ENCODE measurements at places on chromosomes 1 and 21.

GRCh38 chr1:39361446-39361845 lies 130.0 kb upstream of the BMP8A start:
- DNase-seq: no peak

DNA sequence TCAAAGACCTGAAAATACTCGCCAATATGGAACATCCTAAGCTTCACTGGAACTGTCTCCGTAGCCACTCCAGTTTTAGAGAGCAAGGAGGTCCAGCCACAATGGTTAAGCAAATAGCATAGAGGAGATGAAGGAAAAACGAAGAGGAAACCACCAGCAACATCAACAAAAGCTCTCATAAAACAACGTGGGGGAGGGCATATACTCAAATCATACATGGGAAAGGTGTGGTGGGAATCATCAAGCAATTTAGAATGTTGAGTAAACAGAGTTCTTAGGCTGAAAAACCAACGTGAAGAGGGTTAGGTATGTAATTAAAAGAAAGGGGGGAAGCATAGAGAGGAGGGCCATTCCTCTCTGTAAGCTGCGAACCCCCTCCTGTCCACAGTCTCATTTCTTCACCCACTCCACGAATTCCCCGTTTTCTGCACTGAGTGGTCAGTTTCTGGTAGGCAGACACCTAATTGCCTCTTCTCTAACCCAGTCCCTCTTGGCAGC lies 1.0 kb downstream of the TMEM59 start:
- no peak for DNase-seq

DNA sequence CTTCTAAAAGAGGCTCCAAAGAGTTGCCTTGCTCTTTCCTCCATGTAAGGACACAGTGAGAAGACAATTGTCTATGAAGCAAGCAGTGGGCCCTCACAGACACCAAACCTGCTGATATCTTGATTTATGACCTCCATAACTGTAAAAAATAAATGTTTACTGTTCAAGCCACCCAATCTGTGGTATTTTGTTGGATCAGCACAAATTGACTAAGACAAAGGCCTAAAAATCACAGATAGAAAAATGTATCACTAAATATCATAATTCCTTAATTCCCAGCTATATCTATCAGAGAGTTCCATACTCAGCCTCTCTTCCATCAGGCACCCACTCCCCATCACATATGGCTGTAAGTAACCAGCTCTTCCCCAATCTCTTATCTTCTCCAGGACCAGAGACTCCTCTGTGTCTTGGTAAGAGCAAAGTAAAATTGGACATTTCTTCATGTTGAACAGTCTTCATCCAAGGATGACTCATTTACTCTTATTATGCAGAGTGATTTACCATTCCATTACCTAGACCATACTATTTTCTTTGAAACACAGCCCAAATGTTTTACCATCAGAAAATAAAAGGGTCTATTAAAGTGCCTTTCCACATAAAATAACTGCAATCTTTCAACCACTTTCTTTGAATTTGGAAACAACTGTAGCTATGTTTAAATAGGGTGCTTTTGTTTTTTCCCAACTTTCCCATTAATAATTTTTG lies 503.6 kb downstream of the MRPL39 start:
- peak; percentile 72 for DNase-seq

DNA sequence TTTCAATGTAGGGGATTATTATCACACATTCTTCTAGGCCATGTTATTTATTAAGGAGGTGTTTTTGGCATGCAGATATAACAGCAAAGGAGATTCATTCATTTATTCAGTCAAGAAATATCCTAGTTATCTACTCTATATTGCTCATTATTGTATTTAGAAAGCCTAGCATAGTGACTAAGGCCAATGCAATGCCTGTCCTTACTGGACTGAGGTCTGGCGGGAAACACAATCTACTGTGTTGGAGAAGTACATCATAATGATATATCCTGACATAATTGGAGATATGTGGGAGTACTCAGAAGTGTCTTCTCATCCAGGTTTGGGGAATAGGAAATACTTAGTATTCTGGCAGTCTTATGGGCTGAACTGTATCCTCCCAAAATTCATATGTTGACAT lies 421.5 kb upstream of the USP24 start:
- peak; percentile 82 for DNase-seq

- DNase-seq: peak; percentile 54
Measured at GRCh38 chr1:16980473-16981268, at the start of gene MFAP2. Gene MFAP2 (minus strand): TSS chr1:16980620. CDS start chr1:16978273, 2,347 bp downstream.

DNA sequence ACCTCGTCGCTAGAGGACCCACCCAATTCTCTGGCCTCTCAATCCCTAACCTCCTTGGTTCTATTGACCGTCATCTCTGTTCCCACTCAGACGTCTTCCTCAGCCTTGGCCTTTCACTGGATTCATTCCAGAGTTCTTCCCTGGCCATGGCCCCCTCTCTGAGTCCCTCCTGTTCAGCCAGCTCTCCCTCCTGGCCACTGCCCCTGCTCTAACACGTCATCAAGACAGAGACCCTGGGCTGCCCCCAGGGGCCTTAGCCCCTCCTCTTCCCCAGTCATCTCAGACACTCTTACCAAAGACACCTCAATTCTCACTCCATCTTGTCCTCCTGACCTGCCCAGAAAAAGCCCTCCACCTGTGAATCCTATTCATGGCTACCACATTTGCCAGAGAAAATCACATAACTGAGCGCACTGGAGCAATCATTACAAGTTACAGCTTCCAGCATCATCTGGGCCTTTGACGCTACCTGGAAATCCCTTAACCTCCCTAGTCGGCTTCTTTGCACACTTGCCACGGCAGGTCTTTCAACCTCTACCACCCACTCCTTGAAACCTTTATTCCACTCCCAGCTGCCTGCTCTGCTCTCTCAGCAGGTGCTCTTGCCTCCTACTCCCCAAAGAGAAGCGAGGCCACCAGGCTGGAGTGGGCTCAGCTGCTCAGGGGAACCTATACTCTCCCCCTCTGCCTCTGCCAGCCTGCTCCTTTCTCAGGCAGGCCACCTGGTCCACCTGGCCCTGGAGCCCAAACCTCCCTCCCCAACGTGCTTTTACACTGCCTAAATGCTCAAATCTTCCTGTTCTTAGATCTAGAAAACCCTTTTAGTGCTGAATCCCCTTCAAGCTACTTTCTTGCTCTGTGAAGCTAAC lies 14.0 kb downstream of the DCST2 start:
- no peak for DNase-seq

DNA sequence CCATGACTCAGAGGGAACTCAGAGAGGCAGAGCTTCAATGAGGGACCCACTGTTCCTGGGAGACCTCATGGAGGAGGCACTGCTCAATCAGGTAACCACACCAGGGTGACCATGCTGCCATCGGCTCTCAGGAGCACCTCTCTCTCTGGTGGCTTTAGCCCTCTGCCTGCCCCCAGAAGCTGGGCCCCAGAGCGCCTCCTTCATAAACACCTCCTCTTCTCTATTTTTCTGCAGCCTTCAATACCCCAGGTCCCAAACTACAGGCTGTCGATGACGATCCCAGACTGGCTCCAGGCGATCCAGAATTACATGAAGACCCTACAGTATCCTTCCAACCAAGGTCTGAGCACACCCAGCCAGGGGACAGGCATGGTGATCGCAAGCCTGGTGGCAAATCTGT lies 10.6 kb downstream of the VASH2 start:
- no peak for DNase-seq

DNA sequence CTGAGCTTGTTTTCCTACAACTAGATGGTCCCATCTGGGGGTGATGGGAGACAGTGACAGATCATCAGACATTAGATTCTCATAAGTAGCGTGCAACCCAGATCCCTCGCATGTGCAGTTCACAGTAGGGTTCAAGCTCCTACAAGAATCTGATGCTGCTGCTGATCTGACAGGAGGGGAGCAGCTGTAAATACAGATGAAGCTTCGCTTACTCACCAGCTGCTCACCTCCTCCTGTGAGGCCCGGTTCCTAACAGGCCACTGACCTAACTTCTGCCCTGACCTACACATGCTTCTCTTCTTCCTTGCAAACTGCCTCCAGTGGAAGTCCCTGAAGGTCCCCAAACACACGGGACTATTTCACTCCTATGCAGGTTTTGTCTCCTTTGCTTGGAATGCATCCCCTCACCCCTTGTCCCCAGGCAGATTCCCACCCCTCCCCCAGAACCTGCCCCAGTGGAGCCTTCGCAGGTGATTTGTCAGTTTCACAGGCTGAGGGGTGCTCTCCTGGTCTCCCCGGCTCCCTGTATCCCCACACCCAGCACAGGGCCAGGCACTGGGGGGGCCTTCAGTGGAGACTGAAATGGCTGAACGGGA lies 5.7 kb upstream of the ZBTB48 start:
- DNase-seq: no peak

DNA sequence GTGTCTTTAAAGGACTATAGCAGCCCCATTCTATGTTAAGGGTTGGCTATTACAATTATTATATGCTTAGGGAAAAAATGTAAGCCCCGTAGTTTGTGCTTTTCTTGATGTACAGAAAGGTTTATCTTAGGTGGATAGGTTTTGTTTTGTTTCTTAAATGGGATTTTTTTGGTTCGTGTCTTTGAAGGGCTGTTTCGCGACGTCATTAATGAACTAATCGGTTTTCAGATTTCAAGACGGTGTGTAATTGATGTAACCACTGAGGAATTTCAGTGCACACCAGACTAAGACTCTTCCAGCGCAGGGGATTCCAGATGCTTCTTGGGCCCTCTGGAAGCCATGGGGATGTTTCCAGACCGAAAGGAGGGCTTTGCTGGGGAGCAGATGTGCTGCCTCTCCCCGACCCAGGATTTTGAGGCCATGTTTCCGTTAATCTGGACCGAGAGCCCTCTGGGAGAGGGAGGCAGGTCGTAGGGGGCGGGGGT lies 4.8 kb upstream of the SIM2 start:
- peak; percentile 21 for DNase-seq

DNA sequence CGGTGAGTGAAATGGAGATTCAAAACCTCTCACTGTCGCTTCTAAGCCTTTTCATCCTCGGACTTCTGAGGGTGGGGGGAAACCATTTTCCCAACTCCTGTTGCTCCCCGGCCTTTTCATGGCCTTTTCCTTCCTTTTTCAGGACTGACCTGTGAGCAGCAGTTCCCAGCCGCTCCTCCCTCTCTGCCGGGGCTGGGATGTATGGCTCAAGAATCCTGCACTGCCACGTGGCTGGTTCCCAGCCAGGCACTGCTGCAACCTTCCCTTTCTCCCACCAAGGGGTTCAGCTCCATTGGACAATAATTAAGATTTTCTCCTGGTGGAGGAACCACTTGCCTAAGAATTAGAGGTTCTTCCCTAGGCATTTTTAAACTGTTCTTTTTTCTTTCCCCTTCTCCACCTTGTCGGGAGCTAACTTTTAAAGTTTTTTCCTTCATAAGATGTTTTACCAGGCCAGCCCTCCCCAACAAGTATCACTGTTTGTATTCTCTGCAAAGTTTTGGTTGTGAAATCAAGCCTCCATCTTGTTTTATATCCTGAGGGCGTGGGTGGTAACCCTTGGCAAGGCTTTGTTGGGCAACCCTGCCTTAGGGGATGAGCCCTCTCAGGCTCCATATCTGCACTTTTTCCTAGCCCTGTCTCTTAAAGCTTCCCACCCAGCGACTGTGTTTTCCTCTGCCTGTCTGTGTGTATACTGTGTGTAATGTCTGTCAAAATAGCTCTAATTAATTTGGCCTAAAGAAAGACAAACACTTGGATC lies 1166.6 kb upstream of the ADGRL2 start:
- no peak for DNase-seq

GRCh38 chr1:44035726-44036408 lies 4.6 kb upstream of the SLC6A9 start:
- no peak for DNase-seq

DNA sequence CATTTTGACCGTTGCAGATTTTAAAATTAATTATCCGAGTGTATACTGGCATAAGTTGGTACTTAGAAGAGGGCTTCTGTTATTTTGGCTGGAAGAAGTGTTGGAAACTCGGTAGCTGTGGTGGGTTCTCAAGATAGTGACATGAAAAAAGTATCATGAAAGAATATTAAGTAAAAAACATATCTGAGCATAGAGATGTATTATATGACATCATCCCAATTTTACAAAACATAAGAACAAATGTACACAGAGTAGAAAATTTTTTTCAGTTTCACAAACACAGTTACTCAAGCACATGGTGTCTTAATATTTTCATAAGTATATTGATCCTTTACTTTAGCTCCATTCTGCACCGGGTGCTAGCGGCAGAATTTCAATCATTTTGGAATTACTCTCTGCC lies 684 bp downstream of the IFI16 start:
- DNase-seq: no peak

- DNase-seq: no peak
Measured at GRCh38 chr21:31064803-31065202, 26.5 kb upstream of the KRTAP19-8 start.

DNA sequence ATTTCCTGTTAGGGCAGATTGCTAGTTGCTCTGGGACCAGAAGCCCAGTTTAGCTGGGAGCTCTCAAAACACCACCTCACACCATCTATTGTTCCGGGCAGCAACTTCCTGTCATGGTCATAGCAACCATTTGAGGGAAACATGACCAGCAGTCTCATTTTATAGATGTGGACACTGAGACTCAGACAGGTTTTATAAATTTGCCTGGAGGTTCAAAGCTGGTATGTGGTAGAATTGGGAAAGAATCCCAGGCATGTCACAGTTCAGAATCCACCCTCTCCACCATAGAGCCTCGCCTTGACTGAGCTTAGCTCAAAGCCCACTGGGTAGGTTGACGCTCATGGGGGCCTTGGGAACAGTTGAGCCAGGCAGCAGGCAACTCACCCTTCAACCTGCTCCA lies 14.0 kb upstream of the TRIM67 start:
- DNase-seq: no peak

DNA sequence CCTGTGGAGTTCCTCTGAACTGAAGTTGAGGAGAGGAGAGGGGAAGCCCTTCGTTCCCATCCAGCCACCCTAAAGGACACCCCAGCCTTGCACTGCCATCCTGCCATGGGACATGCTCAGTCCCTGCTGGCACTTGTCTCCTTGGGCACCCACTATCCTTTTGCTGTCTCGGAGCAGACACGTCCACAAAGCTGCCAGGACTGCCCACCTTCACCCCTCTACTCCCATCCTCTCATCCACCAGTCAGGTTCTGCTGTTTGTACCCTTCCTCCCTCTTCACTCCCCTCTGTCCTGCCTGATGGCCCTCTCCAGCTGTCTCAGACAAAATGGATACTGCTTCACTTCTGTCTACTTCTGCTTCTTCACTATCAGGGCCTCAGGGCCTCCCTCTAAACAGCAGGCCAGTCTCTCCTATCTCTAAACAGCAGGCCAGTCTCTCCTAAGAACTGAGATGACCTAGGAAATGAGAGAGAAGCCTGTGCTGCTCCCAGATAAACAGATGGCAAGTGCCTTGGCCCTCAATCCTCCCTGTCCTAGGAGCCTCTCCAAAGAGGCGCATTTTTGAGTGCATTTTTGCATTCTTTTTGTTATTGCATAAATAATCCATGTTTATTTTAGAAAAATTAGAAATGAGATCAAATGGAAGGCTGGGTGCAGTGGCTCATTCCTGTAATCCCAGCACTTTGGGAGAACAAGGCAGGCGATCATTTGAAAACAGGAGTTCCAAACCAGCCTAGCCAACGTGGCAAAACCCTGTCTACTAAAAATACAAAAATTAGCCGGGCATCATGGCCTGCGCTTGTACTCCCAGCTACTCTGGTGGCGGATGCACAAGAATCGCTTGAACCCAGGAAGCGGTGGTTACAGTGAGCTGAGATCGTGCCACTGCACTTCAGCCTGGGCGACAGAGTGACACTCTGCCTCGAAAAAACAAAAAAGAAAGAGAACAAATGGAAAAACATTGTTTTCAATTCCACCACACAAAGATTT lies 4.4 kb upstream of the PYCR2 start:
- no peak for DNase-seq
